Ammon's horn (tissue), 1 donor: ENCODE measurements at places on chromosomes 5 and 9.

- no peak for DNase-seq
Measured at GRCh38 chr9:106896695-106897094, 33.7 kb downstream of the ZNF462 start.

- DNase-seq: peak; percentile 90
Measured at GRCh38 chr9:95508968-95509850, 7.6 kb downstream of the PTCH1 start.

- DNase-seq: no peak
Measured at GRCh38 chr9:121232251-121232650, 30.6 kb upstream of the RAB14 start.

DNA sequence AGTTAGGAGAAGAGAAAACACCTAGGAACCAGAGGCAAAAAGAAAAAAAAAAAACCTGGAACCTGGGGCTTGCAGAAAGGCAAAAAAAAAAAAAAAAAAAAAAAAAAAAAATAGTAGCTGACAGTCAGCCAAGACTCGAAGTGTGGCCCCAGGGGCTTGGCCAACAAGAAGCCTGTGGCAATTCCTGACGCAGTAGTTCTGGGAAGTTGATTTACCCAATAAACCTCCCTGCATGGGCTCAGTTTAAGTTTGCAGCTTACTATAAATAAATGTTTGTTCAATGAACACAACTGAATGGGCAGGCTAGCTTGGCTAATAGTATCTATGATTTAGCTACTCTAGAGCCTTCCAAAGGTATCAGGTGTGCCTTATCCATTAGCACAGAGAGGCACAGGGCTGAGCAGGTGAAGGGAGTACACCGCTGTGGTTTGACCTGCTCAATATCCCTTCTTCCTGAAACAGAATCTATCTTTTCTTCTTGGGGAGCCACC is 21.3 kb upstream of the GLRX start:
- DNase-seq: no peak

DNA sequence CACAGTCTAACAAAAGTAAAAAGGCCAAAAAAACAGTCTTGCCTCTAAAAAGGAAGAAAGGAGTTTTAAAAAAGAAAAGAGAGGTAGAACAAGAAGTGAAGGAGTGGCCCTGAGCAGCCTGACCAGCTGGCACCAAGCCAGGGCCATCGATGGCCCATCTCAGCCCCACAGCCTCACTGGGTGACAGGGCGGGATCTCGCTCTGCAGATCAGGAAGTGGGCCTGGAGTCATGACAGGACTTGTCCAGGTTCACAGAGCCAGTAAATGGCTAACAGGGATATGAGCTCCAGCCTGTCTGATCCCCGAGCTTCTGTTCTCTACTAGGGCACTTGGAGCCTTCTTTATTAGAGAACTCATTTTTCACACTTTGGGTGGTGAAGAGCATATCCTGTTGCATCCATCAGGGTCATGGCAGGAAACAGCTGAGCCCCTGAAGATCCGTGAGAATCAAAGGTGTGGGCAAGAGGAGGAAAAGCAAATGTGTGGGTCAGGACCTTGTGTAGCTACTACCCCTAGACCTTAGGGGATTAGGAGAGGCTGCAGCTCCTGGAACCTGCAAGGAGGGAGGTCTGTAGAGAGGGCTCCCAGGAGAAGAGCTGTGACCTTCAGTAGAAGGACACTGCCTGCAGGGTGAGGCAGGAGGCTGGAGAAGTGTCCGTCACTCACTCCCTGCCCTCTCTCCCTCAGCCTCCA is 299.0 kb upstream of the MSX2 start:
- no peak for DNase-seq

DNA sequence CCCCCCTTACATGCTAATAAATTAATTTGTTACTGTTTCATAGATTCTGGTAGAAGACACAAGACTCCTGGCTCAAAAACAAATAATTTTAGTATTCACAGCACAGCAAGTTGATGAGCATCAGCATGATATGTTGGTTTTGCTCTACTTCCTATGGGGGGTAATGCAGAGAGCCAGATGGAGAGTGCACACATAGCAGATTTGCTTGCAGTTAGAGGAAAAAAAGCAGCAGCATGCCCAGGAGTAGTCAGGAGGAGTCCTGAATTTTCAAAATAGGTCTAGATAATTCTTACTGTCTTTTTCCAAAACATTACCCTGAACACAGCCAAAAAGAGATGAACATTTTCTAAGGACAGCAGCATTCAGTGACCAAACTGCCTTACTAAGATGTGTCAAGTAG is 261.3 kb downstream of the COX7C start:
- no peak for DNase-seq

DNA sequence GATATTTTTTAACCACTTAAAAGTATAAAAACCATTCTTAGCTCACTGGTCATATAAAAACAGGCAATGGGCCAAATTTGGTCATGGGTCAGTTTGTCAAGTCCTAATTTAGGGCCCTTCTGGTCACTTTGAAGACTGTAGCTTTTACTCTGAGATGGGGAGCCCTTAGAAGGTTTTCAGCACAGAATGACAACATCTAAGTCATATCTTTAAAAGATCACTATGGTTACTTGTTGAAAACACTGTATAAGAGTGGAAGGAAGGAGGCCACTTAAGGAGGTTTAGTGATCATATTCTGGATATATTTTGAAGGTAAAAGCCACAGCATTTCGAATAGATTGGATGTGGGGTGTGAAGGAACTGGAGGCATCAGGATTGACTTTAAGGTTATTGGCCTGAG is 76.7 kb downstream of the STRBP start:
- no peak for DNase-seq

GRCh38 chr9:13186091-13186490 is 93.4 kb downstream of the MPDZ start:
- DNase-seq: no peak

DNA sequence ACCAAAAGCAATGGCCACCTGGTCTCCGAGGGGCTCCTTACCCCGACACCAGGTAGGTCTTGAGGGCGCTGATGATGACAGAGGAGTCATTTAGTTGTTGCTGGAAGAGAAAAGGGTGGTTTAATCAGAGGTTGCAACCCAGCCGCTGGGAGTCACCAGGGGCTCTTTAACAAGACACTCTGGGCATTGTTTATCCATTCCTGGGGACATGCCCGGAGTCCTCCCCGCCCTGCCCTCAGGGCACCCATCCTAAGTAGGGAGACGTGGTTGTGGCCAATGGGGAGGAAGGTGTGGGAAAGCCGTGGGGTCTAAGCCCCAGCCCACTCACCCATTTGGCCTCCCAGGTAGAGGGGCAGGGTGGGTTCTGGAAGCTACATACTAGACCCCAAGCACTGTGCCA is 3.1 kb downstream of the PTGES2 start:
- no peak for DNase-seq

- no peak for DNase-seq
Measured at GRCh38 chr9:2132484-2133082, 117.4 kb downstream of the SMARCA2 start.

- no peak for DNase-seq
Measured at GRCh38 chr5:116242343-116242742, 157.5 kb downstream of the COMMD10 start.

DNA sequence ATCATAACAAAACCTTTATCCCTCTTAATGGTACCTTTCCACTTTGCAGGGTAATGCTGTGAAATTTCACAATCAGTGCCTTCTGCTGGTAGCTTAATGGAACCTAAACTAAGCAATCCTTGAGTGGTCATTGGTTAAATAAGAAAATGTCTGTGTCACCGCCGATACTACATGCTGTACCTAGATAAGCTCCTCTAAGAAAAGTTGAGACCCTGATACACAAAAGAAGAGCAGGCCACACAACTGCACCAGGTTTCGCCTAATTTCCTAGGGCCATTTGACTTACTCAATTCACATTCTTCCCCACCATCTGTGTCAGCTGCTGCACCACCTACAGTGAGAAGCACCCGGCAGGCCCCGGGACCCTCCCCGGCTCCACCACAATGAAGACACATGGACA is 9.0 kb upstream of the EDF1 start:
- DNase-seq: peak; percentile 0

DNA sequence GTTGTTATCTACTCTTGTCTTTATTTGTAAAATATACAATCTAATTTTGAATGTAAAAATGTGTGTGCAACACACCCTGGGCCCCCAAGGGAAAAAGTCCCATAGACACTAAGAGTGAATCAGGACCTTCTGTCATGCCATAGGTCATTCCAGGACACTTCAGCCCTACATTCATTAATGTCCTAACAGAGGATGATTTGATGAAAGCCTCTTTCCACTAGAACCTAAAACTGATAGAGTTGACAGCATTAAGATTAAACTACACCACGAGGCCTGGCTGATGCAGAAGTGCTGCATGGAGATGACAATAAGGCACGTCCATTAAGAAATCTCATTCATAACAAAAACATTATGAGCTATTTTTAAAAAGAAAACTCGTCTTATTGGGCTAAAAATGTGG is 46.2 kb downstream of the FRMD3 start:
- DNase-seq: no peak

GRCh38 chr9:1941989-1942388 is 73.2 kb upstream of the SMARCA2 start:
- DNase-seq: no peak

GRCh38 chr9:5231212-5231611 is at the start of gene INSL4:
INSL4 (plus strand) TSS chr9:5231419; CDS start chr9:5231524, 105 bp downstream.
- no peak for DNase-seq

DNA sequence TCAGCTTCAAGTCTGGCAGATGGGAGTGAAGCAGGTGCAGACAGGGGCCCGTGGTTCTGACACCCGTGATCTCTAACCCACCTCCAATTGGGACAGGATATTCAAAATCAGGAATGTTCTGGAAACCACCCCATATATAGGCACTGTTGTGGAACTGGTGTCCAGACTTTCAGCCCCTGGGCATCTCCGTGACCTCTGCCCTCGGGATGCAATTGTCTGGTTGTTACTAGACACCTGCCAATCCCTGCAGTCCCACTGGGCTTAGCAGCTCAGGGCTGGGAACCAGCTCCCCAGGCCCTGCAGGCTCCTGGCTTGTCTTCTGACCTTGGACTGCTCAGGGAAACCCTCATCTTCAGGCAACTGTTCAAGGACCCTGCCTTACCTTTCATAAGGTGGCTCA is 38.8 kb downstream of the NTNG2 start:
- no peak for DNase-seq

- DNase-seq: no peak
Measured at GRCh38 chr9:78400496-78400895, 103.6 kb downstream of the PSAT1 start.

DNA sequence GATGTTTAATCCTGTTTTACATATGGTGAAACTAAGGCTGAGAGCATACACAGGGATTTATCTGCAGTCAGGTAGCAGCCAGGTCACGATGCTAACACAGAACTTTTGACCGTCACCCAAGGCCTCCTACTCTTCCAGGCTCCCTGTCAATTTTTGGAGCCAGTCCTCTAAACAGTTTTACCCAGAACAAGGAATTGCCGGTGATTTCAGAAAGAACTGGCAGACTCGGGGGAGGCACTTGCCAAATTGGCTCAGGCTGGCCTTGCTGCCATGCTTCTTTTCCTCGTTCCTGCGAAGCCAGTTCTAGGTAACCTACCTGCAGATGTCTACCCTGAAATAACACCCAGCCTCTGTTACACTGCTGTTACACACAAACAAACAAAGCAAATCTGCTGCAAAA is 21.2 kb downstream of the GRIA1 start:
- peak; percentile 43 for DNase-seq

DNA sequence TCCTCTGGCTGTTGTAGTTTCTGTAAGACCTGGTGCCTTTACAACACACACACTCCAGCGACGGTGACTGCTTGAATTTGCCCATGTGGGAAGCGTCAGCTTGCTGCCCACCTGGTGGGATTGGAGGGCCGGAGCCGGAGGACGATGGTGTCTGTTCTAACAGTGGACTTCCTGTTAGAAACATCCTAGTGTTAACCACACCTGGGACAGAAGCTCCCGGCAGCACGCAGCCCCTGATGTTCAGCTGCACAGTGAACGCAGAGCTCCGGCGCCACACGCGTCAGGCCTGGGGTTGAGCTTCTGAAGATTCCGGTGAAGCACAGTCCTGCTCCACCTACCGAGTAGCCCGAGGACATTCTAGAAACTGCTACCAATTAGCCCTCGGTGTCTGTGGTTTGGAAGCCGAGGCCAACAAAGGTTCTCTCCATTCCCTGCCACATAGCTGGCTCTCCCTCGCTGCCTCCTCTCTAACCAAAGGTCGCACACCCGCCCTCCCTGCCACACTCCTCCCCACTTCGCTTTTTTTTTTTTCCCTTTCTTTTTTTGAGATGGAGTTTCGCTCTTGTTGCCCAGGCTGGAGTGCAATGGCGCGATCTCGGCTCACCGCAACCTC is 14.4 kb downstream of the PMPCA start:
- no peak for DNase-seq

DNA sequence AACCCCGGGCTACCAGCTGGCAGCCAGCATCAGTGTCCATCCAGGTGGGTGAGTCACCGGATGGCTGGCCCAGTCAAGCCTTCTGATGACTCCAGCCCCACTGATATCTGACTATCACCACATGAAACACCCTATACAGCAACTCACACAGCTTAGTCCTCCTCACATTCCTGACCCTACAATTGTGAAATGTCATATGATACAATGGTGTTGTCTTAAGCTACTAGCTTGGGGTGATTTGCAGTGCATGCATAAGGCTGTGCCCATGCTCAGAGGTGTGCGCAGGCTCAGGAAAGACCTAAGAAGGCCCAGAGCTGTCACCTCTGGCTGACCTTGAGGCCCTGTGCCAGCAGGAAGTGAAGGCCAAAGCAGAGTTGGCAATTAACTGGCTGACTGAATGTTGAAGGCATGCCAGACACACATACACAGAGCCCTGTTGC is 21.5 kb upstream of the SEMA4D start:
- DNase-seq: no peak

DNA sequence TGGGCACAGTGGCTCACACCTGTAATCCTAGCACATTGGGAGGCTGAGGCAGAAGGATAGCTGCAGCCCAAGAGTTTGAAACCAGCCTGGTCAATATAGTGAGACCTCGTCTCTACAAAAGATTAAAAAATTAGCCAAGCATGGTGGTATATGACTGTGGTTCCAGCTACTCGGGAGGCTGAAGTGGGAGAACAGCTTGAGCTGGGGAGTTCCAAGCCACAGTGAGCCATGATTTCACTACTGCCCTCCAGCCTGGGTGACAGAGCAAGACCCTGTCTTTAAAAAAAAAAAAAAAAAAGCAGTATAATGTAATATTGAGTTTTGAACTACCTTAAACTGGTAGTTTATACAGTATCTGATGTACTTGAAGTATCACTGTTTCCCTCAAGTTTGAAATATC is 358.4 kb downstream of the EBF1 start:
- DNase-seq: no peak

DNA sequence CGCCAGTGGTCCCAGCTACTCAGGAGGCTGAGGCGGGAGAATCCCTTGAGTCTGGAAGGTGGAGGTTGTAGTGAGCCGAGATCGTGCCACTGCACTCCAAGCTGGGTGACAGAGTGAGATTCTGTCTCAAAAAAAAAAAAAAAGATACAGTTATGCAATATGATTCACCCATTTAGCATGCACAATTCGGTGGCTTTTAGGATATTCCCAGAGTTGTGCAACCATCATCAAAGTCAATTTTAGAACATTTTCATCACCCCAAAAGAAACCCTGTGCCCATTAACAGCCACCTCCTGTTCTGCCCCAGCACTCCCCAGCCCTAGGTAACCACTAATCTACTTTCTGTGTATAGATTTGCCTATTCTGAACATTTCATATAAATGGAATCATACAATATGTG is 4.3 kb upstream of the DHFR start:
- DNase-seq: no peak
